ENCODE measurements at places on chromosomes 16 and 17. TPM values are rescaled to one million over a fixed set of nuclear protein-coding genes. Genes with fewer than 3 reads are reported as not detected.

The CRHR1 gene
- total RNA-seq: not detected

The MARVELD3 gene
- total RNA-seq: not detected

The KRT14 gene
- 1.00 TPM for total RNA-seq

The TLCD1 gene
- 3.4 TPM for total RNA-seq

The CCL5 gene
- total RNA-seq: 4.0 TPM

The KCNH6 gene
- total RNA-seq: not detected

The TAT gene
- total RNA-seq: not detected

The TIMP2 gene
- 351 TPM for total RNA-seq

The CDH1 gene
- 0.55 TPM for total RNA-seq

The C1QTNF8 gene
- total RNA-seq: not detected

The NPIPB6 gene
- total RNA-seq: 4.7 TPM

The BCL6B gene
- total RNA-seq: 32.2 TPM

The EFCAB3 gene
- not detected for total RNA-seq

The TMEM238L gene
- total RNA-seq: not detected

The KRT39 gene
- not detected for total RNA-seq

The CACNG1 gene
- total RNA-seq: not detected

Data from mesenteric fat pad (tissue), 1 donor.